ENCODE measurements at places on chromosomes 4 and X.

DNA sequence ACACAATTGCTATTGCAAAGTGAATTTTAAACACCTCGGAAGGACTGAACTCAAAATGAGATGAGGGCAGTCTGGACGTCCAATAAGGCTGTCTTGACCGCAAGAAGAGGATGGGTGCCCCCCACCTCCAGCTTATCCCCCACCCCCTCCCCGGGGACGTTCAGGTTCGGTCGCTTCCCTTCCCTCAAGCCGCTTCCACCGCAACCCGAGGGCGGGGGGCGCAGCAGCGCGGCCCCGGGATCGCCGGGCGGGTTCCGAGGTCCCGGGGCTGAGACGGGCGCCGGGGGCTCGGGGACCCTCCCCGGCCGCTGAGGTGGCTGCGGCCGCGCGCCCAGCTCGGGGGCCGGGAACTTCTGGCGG, 480 bp downstream of the USP46 start:
- DNase-seq = no peak

GRCh38 chr4:143025081-143025704, 159.5 kb upstream of the USP38 start:
- DNase-seq = no peak

GRCh38 chr4:8548731-8549351, 31.4 kb upstream of the GPR78 start:
- no peak for DNase-seq

- no peak for DNase-seq
Measured at GRCh38 chr4:152281822-152282221, 254.1 kb downstream of the FBXW7 start.

GRCh38 chr4:176549161-176549865, 229.5 kb downstream of the SPCS3 start:
- DNase-seq = no peak

DNA sequence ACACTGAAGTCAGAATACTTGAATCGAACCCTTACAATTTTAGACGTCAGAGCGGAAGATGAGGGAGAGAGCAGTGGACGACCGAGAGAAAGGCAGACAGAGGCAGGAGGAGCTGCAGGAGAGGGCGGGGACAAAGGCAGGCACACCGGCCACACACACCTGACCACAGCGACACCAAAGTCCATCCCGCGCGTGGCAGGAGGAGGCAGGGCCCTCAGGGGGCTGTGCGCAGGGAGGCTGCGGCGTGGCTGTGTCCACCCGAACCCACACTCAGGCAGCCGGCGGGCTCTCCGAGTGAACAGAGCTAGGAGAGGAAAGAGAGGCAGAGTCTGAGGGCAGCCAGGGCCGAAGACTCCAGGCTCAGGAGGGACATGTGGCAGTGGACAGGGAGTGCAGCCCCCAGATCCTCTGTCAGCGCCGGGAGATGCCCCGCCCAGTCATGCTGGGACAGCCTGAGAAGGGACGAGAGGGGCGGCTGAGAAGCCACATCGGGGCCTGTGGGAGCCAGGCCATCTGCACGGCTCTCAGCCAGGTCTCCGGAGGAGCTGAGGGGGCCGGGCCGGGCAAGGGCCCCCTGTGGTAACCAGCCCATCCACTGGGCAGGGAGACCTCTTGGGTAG, 20.1 kb downstream of the GAK start:
- no peak for DNase-seq

DNA sequence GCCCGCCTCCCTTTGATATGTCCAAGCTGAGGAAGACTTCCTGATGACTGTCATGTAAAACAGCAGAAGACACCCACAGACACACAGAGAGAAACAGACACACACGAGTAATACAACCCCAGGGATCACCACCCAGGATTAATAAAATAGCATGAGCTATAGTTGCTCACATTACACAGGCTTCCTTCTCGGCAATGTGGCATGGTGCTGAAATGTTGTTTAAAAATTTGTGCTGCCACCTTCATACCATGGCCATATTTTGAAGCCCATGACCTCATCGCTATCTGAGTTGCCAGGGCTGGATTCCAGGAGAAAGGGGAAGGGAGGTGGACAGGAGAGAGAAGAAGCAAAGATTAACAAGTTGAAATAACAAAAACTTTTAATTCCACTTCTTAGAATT, 111.7 kb downstream of the SYNPO2 start:
- no peak for DNase-seq

- no peak for DNase-seq
Measured at GRCh38 chr4:62676962-62677361, 1476.8 kb downstream of the ADGRL3 start.

DNA sequence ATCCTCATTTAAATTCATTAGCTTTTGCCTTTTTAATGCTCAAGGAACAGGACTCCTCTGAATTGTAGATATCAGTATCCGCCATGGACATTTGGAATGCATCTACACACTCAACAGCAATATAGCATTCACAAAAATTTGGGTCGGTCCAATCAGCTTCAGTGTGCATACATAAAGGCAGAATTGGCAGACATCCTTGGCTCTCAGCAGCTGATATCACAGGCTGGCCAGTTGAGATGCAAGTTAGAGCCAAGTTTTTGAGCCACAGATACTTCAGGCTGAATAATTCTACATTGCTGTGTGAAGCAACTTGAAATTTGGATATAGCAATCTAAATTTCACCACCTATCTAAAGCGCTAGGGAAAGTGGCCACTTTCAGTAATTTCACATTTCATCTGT, 821.1 kb downstream of the PCDH19 start:
- no peak for DNase-seq
